ENCODE measurements at places on chromosomes 4 and X.

DNA sequence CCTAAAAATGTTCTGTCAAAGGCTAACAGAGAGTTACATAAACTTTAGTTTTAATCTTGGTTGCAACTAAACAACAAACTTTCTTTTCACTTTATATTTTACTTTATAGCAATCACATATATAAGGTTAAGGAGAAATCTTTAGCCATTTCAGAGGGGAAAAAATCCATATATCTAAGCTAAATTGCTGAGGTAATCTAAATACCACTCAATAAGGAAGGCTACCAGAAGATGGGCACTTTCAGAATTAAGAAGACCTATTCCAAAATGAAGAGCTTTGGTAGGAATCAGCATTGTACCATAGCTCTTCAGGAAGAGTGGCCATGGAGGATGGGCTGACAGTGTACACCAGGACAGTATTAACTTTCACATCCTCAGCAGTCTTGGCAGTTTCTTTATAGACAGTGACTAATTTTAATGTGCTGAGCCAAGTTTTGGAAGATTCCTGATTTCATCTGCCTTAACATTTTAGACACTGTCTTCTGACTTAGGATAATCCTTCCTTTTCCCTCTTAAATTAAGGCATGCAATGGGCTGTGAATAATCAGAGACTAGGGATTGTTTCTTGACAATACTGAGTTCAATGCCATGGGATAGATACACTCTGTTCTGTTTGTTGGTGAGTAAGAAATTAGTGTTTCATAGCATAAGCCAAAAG lies 7.1 kb downstream of the FAT4 start:
- DNase-seq = no peak

DNA sequence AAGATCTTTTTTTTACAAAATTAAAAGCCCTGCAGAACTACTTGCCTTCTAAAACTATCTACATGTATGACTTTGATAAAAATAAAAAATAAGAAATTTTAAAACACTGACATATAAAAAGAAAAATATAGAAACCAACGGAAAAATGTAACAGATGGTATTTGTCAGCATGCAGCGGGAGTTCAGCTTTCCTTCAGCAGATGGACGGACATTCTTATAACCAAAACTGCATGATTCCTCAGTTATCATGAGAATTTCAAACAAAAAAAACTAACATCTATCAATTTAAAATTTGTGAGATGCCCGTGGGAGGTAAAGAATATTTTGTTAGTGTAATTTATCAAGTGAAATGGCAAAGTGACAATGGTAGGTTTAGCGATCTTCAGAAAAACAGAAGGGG lies 23.2 kb downstream of the RWDD4 start:
- no peak for DNase-seq

DNA sequence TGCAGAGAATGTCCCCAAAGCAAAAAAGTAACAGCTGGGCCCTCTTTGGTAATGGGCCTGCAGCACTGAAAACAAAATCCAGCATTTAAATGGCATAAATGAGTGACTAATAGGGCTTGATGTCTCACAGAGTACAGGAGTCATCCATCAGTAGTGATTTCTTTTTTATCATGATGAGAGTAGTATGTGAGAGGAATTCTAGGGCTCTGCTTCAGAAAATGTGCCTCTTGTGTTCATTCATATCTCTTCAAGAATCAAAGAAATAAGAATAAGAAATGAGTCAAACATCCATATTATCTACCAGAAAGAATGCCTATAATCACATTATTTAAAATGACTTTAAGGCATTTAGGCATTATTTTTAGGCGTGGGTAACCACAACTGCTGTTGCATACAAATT lies 792.9 kb upstream of the HTR2C start:
- DNase-seq = no peak

GRCh38 chr4:24013668-24014422 lies 124.0 kb upstream of the PPARGC1A start:
- no peak for DNase-seq

GRCh38 chr4:52507774-52508173 lies 151.3 kb downstream of the USP46 start:
- DNase-seq = no peak

- DNase-seq = no peak
Measured at GRCh38 chr4:88696630-88697029, 999 bp downstream of the NAP1L5 start.

DNA sequence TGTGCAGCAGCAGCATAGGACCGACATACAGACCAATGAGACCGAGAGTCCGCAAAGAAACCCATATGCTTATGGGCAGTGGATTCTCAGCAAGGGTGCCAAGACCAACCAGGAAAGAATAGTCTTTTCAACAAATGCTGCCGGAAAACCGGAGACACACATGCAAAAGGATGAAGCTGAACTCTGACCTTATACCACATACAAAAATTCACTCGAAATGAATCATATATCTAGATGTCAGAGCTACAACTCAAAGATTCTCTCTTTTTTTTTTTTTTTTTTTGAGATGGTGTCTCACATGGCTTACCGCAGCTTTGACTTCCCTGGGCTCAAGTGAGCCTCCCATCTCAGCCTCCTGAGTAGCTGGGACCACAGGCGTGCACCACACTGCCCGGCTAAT lies 16.0 kb upstream of the MXD4 start:
- DNase-seq = no peak

GRCh38 chr4:152160225-152160800 lies 375.6 kb downstream of the FBXW7 start:
- no peak for DNase-seq

GRCh38 chrX:100615005-100615404 lies 21.6 kb downstream of the TSPAN6 start:
- no peak for DNase-seq

DNA sequence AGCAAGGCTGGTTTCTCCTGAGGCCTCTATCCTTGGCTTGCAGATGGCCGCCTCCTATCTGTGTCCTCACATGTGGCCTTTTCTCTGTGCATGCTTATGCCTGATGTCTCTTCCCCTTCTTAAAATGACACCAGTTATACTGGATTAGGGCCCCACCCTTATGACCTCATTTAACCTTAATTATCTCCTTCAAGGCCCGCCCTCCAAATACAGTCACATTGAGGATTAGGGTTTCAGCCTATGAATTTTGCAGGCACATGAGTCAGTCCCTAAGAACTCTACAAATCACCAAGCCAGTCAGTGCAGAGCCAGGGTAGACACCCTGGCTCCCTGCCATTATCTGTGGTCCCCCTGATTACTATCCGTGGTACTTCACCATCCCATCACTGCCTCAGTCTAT lies 51.6 kb downstream of the MAML3 start:
- no peak for DNase-seq

GRCh38 chr4:7412554-7412912 lies 22.2 kb downstream of the PSAPL1 start:
- no peak for DNase-seq

- DNase-seq = no peak
Measured at GRCh38 chr4:109990261-109991257, 77.9 kb downstream of the EGF start.

GRCh38 chrX:40245488-40246071 lies 147.8 kb upstream of the BCOR start:
- DNase-seq = no peak

- peak; percentile 32 for DNase-seq
Measured at GRCh38 chr4:106315476-106315967, 487 bp downstream of the TBCK start.

- no peak for DNase-seq
Measured at GRCh38 chr4:175176710-175177109, 258.6 kb downstream of the ADAM29 start.

GRCh38 chr4:88982757-88983156 lies 74.2 kb downstream of the FAM13A start:
- DNase-seq = no peak

DNA sequence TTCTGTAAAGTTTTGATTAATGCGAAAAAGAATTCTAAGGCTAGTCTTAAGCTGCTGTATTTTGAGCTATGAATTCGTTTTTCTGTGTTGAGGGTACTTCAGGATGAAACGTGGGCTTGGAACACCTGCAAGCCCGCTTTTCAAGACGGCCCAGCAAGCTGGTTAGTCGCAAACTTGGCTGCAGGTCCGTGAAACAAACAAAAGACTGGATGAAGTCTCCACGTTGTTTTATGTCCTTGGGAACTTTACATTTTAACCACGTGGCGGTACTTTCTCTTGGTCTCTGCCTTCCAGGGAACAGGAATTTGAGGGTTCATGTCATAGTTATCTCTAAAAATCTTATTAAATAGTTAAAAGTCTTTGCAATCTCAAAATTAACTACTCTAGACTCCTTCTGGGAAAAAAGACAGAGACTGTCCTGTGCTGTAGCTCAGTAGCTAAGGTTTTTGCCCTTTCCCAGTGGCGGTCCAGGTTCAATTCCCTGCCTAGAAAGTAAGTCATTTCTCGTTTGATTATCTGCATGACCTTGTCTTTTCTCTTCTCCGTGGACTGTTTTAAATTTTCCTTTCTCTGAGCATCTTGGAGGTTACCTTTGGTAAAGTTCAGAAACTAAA lies 21.0 kb downstream of the TENM3 start:
- no peak for DNase-seq

- no peak for DNase-seq
Measured at GRCh38 chr4:145887241-145887991, 51.2 kb downstream of the ZNF827 start.

DNA sequence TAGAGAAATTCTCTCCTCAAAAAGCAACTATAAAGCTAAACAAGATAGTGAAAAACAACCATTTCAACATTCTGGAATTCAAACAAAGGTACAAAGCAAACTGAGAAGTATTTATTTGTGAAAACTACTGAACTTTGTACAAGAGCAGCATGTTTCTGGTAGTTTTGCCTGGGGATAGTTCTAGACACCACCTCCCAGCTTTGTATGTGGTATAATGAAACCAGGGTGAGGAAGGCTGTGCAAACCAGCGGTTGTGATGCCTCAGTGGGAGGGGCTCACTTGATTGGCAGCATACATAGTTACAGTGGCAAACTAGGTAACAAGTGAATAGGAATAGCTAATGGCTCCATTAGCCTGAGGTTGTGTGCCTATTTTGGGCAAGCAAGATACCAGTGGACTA lies 18.6 kb upstream of the FRMD7 start:
- no peak for DNase-seq

DNA sequence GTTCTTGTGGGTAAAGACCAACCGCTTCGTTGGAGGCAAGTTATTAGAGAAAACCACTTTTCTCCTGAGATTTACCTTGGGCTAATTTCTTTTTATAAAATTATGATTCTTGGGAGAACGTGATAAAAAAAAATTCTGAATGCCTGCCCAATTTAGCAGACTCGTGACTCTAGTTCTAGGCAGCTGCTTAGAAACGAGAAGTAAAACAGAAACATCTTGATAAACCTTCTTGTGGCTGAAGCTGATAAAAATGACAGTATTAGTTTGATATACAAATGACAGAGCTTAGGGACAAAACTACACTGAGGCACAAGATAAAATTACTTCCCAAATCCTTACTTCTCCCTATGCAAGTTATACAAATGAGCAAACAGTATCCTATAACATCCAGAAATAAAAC lies 458.9 kb upstream of the TEX13C start:
- DNase-seq = no peak

DNA sequence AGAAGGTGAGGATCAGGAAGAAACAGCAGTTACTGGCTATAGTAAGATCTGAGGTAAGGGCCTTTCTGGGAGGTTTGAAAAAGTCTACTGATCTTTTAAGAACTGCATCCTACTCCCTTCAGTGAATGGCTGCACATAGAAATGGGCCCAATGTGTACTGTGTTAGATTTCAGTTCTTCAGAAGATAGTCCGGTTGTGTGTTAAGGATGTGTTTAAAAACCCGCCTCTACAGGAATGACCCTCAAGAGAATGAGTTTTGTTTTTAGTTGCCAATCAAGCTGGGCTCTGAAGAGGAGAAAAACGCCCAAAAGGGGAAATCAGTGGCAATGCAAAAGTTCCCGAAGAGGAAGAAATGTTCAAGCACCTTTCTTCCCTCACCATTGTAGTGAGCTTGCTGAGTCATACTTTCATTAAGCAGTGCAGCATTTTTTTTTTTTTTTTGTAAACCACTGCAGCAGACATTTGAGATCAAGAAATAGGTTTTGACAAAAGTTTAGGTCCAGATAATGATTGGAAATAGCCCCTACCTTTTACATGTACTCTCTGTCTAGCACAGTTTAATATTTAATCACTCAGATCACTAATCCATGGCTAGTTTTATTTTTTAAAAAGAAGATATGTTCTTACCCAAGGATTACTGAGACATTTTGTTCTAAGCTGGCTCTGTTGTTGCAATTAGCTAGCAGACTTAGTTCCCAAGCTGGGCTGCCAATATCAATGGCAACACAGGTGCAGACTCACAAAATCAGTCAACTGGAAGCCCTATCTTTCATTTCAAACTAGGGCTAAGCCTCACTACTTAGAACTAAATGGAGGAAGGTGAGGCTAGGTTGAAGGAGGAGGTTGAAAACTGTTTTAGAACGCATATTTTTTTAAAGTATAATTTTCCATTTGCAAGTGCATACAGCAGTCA lies 7.0 kb upstream of the TRPC5OS start:
- DNase-seq = no peak

DNA sequence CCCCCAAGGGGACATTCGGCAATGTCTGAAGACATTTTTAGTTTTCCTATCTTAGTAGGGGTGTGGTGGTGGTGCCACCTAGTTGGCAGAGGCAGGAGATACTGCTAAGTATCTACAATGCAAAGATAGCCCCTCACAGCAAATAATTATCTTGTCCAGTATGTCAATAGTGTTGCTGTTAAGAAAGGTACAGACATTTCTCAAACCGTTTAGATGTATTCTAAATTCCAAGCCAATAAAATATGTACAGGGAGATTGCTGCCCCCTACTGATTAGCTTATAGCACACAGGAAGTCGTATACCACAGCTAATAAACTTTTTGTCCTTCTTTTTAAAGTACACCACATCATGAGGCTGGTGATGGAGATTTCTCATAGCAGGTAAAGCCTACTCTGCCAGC lies 260.5 kb downstream of the TMA16 start:
- DNase-seq = no peak

DNA sequence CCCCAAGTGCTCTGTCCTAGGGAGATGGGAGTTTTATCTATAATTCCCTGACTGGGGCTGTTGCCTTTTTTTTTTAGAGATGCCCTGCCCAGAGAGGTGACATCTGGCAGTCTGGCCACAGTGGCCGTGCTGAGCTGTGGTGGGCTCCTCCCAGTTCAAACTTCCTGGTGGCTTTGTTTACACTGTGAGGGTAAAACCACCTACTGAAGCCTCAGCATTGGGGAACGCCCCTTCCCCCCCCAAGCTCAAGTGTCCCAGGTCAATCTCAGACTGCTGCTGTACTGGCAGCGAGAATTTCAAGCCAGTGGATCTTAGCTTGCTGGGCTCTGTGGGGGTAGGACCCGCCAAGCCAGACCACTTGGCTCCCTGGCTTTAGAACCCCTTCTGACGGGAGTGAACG lies 38.3 kb upstream of the CBLL2 start:
- DNase-seq = no peak

DNA sequence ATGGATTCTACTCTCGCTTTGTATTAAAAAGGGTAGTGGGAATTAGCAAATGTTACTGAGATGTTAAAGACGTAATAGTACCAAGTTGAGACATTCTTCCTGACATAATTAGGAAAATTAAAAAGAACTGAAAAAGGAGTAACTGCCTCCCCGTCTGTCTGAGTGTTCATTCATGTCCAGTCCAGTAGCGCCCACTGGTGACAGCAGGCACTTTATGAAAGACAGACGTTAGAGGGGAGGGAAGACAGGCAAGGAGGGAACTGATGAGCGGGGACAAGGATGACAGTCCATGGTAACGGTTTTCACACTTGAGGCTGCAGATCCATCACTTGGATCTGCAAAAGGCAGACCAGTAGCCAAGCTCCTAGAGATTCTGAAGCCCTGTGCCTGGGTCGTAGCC lies 326.7 kb downstream of the STK32B start:
- no peak for DNase-seq
